ENCODE measurements at places on chromosomes 5 and 9.

DNA sequence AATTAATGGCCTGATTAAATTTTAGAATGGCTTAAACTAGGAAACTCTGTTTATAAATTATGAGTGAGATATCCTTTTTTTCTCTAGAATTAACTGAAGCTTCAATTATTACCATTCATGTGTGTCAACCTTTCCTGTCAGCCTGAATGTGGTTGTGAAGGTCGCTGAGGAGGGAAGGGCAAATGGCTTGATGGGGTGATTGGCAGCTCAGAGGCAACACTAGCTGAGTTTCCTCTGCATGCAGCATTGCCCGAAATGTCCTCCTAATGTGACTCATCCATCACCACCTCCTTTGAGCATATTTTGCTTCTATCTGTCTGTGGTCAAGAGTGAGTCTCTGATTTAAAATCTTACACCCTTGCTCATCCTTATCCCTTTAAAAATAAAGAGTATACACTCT lies 281.9 kb downstream of the TENT4A start:
- no peak for DNase-seq

DNA sequence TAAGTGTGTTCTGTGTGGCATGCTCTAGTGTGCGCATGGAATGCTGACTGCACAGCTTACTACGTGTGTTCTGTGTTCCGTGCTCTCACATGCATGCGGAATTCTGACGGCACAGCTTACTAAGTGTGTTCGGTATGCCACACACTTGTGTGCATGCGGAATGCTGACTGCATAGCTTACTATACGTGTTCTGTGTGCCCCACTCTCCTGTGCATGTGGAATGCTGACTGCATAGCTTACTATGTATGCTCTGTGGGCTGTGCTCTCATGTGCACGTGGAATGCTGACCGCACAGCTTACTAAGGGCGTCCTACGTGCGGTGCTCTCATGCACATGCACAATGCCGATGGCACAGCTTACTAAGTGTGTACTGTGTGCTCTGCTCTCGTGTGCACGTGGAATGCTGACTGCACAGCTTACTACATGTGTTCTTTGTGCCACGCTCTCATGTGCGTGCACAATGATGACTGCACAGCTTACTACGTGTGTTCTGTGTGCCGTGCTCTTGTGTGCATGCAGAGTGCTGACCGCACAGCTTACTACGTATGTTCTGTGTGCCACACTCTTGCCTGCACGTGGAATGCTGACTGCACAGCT lies 548.9 kb downstream of the IRX1 start:
- no peak for DNase-seq

- DNase-seq: no peak
Observed at GRCh38 chr5:4204276-4205141, 608.9 kb downstream of the IRX1 start.

DNA sequence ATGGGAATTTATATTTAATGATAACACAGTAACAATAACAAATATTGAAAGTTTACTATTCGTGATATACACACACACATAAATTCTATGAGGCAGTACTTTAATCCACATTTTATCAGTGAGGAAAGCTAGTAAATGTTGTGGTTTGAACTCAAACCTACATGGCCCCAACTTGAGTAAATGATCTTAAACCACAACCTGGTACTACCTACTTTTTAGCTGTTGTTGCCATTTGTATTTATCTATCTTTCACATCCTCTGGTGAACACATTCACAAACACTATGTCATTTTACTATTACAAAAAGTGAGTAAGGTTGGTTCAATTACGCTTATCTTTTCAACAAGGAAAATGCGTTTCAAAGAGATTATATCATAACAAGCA lies 186.1 kb downstream of the SMC2 start:
- DNase-seq: peak; percentile 21

DNA sequence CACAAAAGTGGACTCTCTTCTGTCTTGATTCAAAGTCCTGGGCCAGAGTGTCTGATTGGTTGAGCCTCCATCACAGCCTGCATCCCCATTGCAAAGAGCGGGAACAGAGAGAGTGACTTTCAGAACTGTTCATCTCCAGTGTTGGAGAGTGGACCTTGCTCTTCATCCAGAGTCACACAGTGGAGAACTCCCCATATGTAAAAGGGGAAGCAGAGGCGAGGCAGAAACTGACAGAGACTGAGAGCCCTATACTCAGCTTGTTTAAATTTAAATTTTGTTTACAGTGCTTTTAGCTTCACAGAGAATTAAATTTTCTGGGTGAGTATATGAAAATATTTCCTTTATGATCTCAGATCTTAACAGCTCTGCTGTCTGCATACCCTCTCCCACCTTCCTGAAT lies 70.0 kb upstream of the SSBP2 start:
- DNase-seq: no peak
